ENCODE measurements at places on chromosomes 7 and 10.

DNA sequence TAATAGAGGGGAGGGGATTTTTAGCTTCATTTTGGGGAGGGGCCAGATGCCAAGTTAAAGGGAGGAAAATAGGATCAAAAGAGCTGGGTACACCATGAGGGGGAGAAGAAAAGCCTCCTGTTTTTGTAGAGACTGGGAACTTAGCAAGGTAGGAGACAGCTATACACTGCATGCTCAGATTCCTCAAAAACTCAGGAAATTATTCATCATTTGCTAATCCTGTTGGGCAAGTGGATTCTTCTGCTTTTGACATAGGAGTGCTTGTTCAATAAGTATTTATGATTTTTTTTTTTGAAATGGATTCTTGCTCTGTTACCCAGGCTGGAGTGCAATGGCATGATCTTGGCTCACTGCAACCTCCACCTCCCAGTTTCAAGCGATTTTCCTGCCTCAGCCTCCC lies 73.4 kb downstream of the LYZL2 start:
- DNase-seq, result no peak

DNA sequence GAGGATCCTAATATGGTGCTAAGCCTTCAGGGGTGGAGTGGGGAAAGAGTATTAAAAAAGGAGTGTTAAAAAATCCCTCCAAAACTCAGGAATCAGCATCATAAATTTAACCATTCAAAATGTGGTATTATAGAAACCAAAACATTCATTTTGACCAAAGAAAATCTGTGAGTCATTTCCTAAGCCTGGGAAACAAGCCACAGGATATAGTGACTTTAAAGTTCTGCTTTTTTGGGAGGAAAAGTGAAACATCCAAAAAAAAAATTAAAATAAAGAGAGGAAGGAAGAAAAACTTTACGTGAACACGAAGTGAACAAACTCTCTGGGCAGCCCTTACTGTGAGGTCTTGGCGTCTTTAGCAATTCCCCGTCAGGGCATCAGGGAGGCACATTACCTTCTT lies 74.0 kb upstream of the GSDME start:
- no peak for DNase-seq

DNA sequence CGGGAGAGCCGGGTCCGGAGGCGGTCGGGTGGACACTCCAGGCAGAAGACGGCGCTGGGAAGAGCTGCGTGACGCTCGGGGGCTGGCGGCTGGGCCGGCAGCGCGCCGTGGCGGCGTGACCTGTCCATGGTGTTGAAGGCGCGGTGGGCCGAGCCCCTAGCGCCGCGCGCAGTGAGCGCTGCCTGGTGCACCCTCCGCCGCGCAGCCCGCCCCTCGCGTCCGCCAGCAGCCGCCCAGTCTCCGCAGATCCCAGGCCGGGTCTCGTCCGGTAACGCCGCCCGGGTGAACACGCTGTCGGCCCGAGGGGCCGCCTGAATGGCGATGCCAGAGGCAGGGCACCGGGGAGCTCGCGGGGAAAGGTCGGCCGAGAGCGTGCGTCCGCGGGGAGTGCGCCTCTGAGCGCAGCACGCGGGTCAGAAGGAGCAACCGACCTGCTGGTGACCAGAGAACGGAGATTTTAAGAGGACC lies 657 bp upstream of the TMEM178B start:
- DNase-seq, result no peak

DNA sequence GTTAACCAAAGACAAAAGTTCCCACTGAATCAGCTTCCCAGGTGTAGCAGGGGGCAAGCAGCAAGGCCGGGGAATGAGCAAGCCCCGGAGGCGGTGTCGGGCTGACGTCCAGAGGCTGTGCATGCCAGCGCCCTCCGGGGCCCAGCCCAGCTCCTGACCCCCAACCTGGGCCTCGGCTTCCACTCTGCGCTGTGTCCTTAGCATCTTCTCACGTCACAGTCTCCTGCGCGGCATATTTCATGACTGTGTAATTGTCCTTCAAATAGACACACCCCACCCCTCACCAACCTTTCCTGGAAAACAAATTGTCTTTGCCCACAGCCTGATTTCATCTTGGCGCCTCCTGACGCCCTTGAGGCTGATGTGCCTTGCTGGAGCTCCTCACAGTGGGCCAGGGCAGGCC lies 133.5 kb downstream of the RGS10 start:
- no peak for DNase-seq

- DNase-seq, result no peak
Measured at GRCh38 chr10:131452926-131453720, 141.6 kb upstream of the TCERG1L start.

- no peak for DNase-seq
Measured at GRCh38 chr7:148385009-148385682, 205.4 kb upstream of the C7orf33 start.

GRCh38 chr10:116886772-116887171 lies 37.5 kb downstream of the ENO4 start:
- no peak for DNase-seq

GRCh38 chr10:57699944-57700343 lies 567.8 kb downstream of the IPMK start:
- DNase-seq, result no peak

GRCh38 chr10:102781090-102781920 lies 37.6 kb downstream of the WBP1L start:
- DNase-seq, result no peak

GRCh38 chr10:20455774-20456173 lies 441.3 kb downstream of the NEBL start:
- no peak for DNase-seq

- no peak for DNase-seq
Measured at GRCh38 chr10:20303453-20304152, 487.4 kb downstream of the PLXDC2 start.

DNA sequence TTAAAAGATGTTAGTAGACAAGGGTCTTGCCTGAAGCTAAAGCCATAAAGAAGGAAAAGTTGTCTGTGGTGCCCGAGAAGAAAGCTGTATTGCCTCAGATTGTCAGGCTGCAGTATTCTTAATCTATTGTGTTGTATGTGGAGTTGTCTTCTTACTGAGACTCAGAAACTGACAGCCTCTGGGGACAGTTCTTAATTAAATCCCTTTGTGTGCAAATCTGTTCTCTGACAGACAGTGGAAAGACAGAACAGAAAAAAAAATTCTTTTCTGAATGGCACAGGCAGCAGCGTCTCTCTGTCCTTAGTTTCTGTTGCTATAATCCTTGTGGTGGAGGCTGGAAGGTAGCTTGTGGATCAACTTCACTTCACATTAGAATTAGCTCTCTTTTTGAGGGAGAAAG lies 16.8 kb downstream of the VWC2 start:
- DNase-seq, result no peak

GRCh38 chr7:24036033-24036412 lies 248.0 kb upstream of the NPY start:
- DNase-seq, result no peak

- no peak for DNase-seq
Measured at GRCh38 chr7:135490783-135491182, 19.1 kb downstream of the CNOT4 start.

GRCh38 chr10:1413256-1413655 lies 324.1 kb downstream of the ADARB2 start:
- no peak for DNase-seq

- DNase-seq, result no peak
Measured at GRCh38 chr7:25847336-25848070, 304.5 kb upstream of the NFE2L3 start.

DNA sequence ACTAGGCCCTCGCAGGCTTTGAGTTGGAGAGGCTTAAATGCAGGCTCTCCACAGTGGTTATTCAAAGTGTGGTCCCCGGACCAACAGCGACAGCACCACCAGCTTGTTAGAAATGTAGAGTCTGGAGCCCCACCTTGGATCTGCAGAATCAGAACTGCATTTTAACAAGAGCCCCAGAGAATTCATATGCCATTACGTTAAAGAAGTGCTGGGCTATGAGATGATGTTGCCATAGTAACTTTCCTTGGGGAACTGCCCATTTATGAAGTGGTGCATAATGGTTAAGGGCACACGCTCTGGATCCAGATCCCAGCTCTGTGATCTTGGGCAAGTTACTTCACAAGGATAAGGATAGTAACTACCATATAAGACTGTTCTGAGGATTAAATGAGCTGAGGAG lies 48.9 kb downstream of the ZCCHC24 start:
- DNase-seq, result no peak

- DNase-seq, result no peak
Measured at GRCh38 chr10:964988-965417, 23.2 kb upstream of the GTPBP4 start.

- DNase-seq, result no peak
Measured at GRCh38 chr10:110081911-110082310, 74.1 kb downstream of the ADD3 start.

DNA sequence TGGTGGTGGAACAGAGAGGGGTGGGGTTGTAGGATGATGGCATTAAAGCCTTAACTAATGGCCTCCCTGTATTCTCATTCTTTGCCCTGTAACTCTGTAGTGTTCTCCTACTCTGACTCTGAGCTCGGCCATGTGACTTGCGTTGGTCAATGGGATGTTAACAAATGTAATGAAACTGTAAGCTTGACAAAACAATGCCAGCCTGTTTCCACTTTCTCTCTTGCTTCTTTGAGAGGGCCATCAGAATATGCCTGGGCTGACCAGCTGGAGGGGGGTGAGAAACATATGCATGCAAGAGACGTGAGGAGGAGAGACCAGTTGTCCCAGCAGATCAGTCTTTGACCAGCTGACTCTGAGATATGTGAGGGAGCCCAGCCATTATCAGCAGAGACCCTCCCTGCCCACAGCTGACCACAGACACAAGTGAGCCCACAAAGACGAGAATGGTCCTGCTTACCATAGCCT lies 100.6 kb downstream of the ICA1 start:
- DNase-seq, result no peak

DNA sequence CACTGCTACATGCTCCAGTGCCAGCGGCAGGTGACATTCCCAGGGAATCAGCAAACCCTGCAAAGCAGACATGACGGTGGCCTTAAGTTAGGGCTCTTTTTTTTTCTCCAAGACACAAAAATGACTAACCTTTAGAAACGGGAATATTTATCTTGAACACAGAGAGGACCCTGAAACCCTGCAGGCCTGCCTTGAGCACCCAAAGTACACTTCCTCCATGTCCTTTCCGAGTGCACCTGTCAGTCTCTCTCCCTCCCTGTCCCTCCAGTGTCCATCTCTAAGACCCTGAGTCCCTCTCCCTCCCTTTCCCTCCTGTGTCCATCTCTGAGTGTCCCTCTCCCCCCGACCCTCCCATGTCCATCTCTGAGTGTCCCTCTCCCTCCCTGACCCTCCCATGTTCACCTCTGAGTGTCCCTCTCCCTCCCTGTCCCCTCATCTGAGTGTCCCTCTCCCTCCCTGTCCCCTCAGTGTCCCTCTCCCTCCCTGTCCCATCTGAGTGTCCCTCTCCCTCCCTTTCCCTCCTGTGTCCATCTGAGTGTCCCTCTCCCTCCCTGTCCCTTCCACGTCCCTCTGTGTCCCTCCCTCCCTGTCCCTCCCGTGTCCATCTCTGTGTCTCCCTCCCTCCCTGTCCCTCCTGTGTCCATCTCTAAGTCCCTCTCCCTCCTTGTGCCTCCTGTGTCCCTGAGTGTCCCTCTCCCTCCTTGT lies 51.2 kb upstream of the CAMK2B start:
- no peak for DNase-seq

DNA sequence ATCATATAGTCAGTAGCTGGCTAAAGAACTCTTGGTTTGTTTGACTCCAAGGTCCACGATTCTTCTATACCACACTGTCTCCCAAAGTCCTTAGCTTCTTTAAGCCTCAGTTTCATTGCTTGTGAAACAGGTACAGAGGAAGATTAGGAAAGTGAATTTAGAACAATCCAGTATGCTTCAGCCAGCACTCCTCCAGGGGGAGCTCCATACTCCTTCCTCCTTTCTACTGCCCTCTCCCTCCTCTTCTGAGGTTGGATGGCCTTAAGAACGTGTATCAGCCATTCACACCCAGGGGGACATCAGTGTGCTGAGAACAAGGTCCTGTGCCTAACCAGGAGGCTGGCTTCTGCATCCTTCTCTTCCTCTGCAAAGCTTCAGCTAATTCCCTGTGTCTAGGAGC lies 54.8 kb upstream of the CALD1 start:
- DNase-seq, result no peak

GRCh38 chr7:47710201-47710935 lies 128.5 kb upstream of the TNS3 start:
- no peak for DNase-seq

DNA sequence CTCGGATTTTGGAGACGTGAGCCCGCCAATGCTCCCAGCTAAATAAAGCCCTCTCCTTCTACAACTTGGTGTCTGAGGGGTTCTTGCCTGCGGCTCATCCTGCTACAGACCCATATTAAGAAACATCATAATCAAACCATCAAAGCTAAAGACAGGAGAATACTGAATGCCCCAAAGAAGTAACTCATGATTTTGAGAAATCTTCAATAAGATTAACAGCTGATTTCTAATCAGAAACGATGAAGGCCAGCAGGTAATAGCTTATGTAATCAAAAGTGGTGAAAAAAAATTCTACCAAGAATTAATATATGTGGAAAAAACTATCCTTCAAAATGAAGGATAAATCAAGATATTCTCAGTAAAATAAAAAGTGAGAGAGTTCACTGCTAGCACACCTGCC lies 130.3 kb downstream of the DNAJC1 start:
- no peak for DNase-seq

- DNase-seq, result no peak
Measured at GRCh38 chr10:71084061-71084817, 128.1 kb upstream of the UNC5B start.

DNA sequence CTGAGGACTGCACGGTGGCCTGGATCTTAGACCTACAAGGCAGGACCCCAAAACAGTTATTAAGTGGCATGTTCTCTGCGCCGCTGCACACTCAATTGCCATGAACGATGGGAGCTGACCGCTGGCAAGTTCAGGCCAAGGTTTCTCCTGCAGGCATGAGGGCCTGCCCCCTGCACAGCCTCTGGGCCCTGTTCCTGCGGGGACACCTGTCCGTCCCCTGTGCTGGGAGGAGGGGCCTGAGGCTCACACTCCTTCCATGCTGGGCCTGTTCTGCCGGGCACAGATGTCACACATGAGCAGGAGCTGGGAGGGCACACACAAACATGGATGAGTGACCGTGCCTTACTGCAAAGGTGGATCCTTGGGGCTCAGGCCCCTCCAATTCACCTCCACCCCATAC lies 90.0 kb downstream of the PTPRN2 start:
- DNase-seq, result no peak

- no peak for DNase-seq
Measured at GRCh38 chr7:117038408-117038807, 85.1 kb downstream of the ST7 start.

DNA sequence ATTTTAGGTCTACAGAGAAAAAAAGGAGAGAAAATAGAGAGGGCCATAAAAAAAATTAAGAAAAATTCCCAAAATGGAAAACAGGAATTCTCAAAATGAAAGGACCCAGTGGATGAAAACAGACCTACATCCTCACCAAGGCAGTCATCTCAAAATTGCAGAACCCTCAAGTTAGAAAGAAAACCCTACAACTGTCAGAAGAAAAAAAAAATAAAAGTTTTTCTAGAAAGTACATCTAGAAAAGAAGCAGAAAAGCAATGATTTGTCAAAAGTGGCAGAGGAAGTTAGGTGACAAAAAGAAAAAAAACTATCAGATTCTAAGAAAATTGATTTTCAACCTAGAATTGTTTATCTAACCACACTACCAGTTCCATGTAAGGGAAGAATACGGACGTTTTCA lies 167.6 kb upstream of the LRGUK start:
- DNase-seq, result no peak
